NCI-H1417 treated with DMSO at 0.1 percent for 48 hours (cell line): ENCODE measurements at places on chromosomes 2 and 18.

DNA sequence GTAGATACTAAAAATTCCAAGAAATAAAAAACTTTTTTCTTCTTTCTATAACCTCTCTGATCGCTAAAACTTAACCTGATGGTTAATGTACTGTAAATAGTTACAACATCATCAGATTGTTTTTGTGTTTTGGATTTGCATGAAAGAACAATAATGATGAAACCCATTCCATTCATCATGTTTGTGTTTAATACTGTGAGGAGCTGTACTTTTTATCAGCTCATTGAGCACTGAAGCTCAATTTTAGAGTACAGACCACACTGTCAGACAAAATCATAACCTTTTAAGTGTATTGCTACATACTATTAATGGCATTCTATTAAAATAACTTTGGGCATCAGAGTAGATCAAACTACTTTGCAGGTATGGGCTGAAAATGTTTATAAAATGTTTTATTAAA is 14.8 kb upstream of the BBS5 start:
- no peak for DNase-seq

DNA sequence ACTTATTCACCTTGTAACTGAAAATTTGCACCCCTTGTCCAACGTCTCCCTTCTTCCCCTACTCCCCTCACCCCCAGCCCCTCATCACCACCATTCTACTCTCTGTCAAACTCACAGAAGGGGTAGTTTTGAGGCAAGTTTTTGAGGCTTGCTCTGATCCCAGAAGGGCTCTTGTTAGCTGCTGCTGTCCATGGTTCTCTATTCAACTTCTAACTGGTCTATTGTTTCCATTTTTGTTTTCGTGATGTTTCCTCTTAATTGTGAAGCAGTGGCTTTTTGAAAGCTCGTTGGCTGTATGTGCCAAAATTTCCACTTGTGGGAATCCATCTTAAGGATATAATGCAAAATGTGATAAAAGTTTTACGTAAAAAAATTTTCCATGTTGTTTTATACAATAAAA is 92.5 kb upstream of the CRACDL start:
- DNase-seq: no peak

- no peak for DNase-seq
Measured at GRCh38 chr2:135485441-135485840, 45.6 kb downstream of the ZRANB3 start.

- DNase-seq: no peak
Measured at GRCh38 chr2:196601430-196602306, 37.8 kb upstream of the CCDC150 start.

DNA sequence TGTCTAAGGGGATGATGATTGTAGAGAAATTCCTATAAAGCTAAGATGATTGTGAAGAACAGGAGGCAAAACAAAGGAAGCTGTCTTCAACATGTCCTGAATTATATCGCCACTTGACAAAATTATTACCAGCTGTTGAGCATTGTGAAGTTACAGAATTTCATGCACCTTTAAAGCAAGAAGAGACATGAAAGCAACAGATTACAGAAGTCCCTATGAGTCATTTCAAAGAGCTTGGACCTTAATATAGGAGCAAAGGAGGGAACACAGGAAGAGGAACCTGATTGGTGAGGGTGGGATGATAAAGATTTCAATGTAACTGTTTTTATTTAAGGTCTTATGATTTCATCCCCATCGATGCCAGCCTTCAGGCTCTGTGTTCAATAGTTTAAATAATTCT is 526.9 kb upstream of the HNMT start:
- no peak for DNase-seq

DNA sequence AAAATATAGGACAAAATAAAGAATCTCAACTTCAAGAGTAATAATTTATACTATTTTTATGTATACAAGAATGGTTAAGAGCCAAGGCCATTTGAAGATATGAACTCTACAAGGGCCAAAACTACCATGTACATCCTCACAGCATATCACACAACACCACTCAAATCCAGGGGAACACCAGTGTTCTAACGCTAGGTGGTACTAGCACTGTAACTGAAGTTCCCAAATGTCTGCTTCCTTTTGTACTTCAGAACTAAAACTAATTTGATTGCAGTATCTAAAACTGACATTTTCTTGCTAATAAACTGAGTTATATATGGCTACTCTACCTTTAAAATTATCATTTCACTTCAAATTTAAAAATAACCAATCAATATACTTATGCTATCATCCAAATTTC is 47.0 kb downstream of the REV1 start:
- no peak for DNase-seq

GRCh38 chr2:197599285-197599965 is 76.0 kb downstream of the RFTN2 start:
- DNase-seq: no peak

DNA sequence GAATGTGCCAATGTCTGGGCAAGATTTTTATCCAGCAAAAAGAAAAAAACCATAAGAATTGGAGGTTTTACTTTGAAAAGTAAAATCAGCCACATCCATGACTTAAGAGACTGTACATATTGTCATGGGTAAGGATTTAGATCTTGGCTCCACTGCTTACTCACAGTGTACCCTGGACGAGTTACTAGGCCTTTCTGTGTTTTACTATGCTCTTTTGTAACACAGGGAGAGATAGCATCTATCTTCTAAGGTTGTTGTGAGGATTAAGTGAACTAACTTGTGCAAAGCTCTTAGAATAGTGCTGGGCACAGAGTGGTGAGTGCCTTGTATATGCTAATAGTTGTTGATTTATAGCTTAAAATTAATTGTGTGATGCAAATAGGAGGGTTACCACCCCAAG is 255.9 kb downstream of the NEDD4L start:
- no peak for DNase-seq

DNA sequence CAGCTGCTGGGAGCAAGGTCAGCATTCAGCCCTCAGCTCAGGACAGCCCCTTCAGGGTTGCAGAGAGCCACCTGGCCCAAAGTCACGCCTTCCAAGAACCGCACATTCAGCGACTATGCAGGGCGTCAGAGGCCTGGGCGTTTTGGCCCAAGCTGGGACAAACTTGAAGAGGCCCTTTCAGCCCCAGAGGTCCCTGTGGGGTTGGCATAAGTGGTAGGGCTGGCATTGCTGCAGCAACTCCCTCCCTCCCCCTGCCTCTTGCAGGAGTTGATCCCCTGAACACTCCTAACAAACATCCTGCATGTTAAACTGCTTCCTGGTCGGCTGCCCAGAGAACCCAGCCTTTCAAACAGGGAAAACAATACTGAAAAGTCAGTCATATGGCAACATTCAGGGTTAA is 192.9 kb upstream of the SMAD2 start:
- no peak for DNase-seq

- DNase-seq: no peak
Measured at GRCh38 chr2:9384521-9384920, 38.8 kb downstream of the ITGB1BP1 start.

GRCh38 chr2:190837420-190837819 is 43.2 kb upstream of the GLS start:
- no peak for DNase-seq
